AG20443 (cell line): ENCODE measurements at places on chromosomes 16 and 17.

- peak; percentile 50 for DNase-seq
Observed at GRCh38 chr16:84103678-84104077, 13.1 kb downstream of the MBTPS1 start.

DNA sequence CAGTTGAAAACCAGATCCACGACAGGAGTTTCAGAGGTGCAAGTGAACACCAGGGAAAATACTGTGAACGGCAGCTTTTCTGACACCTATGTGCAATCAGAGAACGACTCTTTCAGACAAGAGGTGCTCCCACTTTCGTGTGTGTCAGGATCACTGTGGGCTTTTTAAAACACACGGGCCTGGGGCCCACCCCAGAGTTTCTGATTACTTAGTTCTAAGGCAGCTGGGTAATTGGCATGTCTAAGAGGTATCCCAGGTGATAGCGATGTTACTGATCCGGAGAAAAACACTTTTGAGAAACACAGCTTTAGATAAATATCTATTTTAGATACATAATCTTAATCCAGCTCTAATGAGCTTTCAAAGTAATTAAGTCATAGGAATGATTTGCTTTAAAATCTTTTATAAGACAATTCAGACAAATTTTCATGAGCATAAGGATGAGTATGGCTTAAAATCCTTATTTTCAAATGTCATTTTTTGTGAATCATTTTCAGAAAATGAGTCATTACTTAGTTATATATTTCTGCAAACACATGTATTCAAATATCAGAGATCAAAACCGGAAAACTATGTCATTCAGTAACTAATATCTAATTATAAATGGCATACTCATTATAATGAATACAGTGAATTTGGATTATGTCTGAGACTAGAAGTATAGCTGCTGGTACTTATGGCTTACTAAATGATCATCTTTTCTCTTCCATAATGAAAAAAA, 217.9 kb upstream of the PSMD7 start:
- DNase-seq, result no peak

- no peak for DNase-seq
Observed at GRCh38 chr16:81861503-81861902, 82.4 kb downstream of the PLCG2 start.

DNA sequence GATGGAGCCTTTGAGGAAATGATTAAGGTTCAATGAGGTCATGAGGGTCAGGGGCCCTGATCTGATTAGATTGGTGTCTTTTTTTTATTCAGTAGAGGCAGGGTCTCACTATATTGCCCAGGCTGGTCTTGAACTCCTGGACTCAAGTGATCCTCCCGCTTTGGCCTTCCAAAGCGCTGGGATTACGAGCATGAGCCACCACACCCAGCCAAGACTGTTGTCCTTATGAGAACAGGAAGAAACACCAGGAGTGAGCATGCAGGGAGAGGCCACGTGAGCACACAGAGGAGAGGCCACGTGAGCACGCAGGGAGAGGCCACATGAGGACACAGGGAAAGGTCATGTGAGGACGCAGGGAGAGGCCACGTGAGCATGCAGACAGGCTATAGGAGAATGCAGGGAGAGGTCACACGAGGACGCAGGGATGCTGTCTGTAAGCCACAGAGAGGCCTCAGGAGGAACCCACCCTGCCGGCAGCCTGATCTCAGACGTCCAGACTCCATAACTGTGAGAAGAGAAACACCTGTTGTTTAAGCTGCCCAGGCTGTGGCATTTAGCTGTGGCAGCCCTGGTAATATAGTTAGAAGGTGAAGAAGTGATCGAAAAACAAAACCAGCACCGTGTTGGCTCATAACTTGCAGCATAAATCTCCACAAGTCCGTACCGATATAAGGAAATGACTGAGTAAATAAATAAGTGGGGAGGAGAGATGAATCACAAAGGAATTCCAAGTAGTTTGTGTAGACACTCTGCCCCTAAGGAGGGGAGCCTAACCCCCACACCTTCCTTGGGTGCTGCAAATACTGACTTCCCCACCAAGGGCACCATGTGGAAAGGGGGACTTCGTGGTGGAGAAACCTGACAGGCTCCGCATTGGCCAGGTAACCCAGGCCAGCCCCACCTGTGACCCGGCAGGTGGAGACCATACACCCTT, 14.6 kb upstream of the CSNK1D start:
- no peak for DNase-seq

GRCh38 chr17:49851387-49852291, 3.8 kb upstream of the TAC4 start:
- peak; percentile 84 for DNase-seq

GRCh38 chr16:17965133-17965900, 371.2 kb downstream of the NPIPA8 start:
- no peak for DNase-seq

GRCh38 chr16:80569440-80570105, 28.8 kb downstream of the DYNLRB2 start:
- peak; percentile 18 for DNase-seq

GRCh38 chr16:14292051-14292825, 221.1 kb downstream of the MRTFB start:
- DNase-seq, result no peak
